ENCODE measurements at places on chromosomes 7 and 10. TPM values are rescaled to one million over a fixed set of nuclear protein-coding genes. Genes with fewer than 3 reads are reported as not detected.

- H3K36me3 ChIP-seq: no peaks in the 10 kb centered on the region
- H3K27me3 ChIP-seq: no peaks in the 10 kb centered on the region
- no peak for DNase-seq
Measured at GRCh38 chr10:21308946-21309345, 216.5 kb downstream of the SKIDA1 start.

The SOSTDC1 gene
- total RNA-seq: 0.55 TPM

DNA sequence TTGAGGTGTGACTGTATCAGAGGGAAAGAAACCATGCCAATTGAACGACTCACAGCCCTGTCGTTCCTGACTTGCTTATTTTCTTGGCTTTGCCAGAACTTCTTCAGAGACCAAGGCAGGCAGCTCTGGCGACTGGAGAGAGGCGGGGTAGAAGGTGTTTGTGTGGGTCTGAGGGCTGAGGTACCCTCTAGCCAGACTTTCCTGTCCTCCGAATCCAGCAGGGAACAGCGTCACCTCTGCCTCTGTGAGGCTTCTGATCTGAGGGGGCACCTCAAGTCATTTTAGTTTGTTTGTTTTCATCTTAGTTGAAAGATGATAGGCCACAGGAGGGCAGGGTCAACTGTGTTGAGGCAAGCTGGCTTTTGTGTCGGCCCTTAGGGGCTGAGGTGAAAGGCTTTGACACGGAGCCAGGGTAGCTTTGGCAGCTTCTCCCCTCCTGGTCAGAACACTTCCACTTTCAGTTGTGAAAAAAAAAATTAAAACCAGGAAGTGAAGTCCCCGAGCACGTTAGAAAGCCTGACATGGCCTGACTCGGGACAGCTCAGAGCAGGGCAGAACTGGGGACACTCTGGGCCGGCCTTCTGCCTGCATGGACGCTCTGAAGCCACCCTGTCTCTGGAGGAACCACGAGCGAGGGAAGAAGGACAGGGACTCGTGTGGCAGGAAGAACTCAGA is 1.9 kb downstream of the ACSL5 start:
- H3K27ac ChIP-seq: no peak overlapping the region
- no peaks in the 10 kb centered on the region for H3K4me1 ChIP-seq
- no peak for DNase-seq

DNA sequence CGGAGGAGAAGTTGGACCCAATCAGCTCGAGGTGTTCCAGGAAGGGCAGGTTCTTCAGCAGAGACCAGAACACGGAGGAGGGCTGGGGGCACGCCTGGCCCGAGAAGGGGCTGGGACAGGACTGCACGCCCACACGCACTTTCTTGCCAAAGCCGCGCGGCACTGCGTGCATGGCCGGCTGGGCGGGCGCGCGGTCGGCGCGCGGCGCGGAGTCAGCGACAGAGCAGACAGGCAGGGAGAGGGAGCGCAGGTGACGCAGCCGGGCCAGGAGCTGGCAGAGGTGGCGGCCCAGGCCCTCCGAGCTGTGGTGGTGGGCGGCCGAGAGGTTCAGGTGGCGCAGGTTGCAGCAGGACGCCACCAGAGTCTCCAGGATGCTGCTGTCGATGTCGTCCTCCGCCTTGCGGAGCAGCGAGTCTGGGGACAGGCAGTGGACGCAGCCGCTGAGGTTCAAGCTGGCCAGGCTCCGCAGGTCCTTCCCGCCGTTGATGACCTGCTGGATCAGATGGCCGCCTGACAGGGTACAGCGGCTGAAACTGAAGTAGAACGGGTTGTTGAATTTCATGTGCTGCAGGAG is 77.2 kb upstream of the TNRC18 start:
- H3K27me3 ChIP-seq: no peaks in the 10 kb centered on the region
- H3K36me3 ChIP-seq: peaks cover 17% of the 10 kb centered on the region
- no peak overlapping the region for H3K4me3 ChIP-seq
- no peaks in the 10 kb centered on the region for H3K4me1 ChIP-seq
- H3K27ac ChIP-seq: no peak overlapping the region

The DAGLB gene
- 27.0 TPM for total RNA-seq

The RRP12 gene
- total RNA-seq: 71.9 TPM

DNA sequence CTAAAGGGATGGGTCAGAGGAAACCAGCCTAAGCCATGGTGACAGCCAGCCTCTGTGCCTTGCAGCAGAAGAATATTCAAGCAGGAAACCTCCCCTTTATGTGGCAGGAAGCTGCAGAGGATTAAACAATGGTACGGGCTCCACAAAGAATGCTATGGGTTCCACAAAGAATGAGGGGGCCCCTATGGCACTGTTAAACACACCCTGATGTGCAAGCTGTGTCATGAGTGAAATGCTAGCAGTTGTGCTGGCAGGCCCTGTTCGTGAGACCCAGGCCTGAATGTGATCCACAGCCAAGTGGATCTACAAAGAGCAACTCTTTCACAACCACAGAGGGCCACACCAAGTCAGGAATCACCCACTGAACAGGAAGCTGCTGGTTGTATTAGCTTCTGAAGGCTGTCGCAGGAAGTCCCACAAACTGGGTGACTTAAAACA is 68.9 kb downstream of the MYOF start:
- 0 out of 2 replicates have a peak, but pooled peaks cover 2% of the 10 kb centered on the region for H3K4me1 ChIP-seq
- no peak overlapping the region for H3K4me3 ChIP-seq
- H3K36me3 ChIP-seq: no peaks in the 10 kb centered on the region
- no peak overlapping the region for H3K27ac ChIP-seq
- H3K27me3 ChIP-seq: no peaks in the 10 kb centered on the region
